ENCODE measurements at places on chromosomes 1 and 21.
A peak's percentile ranks its signal among the peaks of the same experiment; 100 is the strongest.

DNA sequence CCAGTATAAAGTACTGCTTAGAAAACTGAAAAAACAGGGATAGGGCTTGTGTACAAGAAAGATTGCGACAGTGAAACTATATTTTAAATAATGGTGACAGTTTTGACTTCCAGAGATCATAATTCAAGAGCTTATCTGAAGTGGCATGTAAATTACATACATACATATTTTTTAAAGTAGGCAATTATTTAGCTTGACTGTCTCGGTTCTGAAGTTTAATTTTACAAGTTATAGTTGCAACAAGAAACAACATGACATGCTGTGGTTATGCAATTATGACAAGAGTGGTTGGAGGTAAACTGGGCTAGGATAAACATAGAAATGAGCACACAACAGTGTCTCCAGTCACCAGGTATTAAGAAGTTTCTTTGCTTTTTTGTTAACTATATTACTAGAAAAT lies 4.1 kb downstream of the C1orf21 start:
- DNase-seq, result no peak

DNA sequence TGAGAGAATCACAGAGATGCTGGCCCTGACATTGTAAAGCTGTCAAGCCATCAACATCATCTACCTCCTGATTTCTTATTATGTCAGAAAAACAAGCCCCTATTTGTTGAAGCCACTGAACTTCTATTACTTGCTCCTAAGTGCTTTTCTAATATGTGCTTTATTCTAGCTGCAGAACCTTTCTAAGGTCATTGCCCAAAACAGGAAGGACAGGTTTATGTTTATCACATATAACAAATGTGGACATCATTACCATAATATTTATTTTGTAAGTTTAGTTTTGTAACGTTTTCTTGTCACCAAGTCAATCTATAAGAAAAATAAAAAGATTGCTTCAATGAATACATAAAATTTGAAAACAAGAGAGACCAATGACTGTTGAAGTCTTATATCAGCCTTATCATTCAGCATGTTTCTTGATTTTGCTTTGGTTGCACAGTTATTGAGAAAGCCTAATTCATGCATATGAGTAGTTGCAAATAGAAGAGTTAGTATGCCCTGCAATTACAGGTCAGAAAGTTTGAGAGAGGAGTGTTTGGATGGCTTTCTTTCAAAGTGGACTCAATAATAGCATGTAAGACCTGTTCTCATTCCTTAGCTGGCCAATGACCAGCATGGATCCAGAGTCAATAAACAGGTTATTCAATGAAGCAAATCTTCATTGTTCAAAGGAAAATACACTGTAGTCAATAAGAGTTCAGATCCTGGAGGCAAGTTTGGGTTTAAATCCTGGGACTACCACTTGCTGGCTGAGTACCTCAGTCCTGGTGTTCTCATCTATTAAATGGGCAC lies 84.1 kb downstream of the MAB21L3 start:
- no peak for DNase-seq

- DNase-seq, result no peak
Measured at GRCh38 chr1:210496063-210496462, 167.4 kb downstream of the HHAT start.

DNA sequence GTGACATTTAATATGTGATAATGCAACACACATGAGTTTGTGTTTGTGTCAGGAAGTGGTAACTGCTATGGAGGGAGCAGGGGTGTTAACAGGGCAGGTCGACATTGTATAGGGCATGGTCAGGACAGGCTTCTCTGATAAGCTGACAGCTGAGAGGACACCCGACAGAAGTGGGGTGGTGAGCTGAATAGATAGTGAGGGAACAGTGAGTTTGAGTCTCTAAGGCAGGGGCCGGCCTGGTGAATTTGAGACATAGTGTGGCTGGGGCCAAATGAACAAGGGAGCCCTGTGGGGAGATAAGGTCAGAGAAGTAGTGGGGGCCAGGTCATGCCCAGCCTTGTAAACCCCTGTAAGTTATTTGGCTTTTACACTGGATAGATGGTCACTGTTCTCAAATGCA lies 217.4 kb upstream of the KIAA0040 start:
- DNase-seq, result no peak

DNA sequence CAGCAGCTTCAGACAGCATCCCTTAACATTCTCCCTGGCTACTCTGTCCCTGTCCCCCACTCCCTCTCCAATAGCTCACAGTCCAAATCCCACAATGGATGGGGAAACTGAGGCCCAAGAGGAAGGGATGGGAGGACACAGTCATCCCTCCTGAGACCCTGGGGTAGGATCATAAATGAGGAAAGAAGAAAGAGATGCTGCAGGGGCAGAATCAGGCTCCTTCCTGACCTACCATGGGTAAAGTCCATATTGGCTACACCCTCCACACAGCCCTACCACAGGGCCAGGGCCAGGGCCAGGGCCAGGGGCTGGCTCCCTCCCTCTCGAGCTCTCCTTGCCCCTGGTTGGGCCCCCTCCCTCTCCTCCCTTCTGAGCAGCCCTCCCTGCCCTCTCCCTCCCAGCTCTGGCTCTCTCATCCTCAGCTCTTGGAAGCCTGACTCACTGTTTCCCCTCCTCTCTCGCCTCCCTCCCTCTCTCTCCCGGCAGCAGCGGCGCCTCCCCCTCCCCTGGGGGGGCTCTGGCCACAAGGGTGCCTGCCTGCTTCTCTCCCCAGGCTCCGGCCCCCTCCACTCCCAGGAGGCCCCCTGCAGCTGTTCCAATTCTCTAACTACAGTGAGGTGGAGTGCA lies 4.9 kb downstream of the AHDC1 start:
- no peak for DNase-seq

GRCh38 chr1:19311503-19311930 lies 427 bp downstream of the AKR7A2 start:
- peak; percentile 16 for DNase-seq

DNA sequence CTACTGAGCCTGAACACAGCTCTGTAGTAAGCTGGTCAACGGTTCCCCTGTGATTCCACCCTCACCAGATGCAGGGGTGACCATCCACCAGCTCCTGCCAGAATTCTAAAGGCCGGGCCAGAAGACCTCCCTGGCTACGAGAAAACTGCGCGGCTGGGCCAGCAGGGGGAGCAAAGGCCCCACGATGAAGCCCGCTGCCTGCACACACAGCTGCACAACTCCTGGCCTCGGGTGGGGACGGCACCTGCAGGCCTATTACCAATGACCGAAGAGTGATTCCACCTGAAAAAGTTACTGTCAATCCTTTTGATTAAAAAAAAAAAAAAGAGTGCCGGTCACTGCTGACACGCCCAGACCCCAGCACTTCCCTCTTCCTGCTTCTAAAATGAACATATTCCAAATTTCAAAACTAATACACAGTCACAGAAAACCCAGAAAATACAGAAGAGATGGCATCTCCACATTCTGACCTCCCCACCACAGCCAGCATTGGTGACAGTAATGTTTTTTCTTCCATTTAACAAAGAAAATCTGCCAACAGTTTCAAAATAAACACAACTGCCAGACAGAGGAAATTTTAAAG lies 49.8 kb upstream of the RIPK4 start:
- DNase-seq, result peak; percentile 62

- DNase-seq, result no peak
Measured at GRCh38 chr1:109394591-109395281, 3.0 kb downstream of the SORT1 start.

- DNase-seq, result no peak
Measured at GRCh38 chr1:100658716-100659026, 60.9 kb upstream of the VCAM1 start.

GRCh38 chr1:226047495-226047894 lies 15.0 kb upstream of the H3-3A start:
- no peak for DNase-seq

DNA sequence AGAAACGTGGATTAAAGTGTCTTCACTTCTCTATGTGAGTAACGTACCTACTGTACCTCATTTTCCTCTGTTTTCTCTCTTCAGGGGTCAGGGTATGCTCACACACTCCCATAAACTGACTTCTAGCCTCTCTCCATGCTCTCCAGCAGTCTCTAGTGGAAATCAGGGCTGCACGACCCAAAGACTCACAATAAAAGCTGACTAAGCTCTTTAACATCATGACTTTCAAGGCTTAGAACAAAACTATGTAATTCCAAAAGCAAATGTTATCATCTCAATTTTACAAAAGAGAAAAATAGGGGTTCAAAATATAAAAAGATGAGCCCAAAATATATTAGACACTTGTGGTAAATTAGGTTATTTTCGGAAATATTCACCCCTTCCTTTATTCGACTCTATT lies 62.5 kb upstream of the KRTAP11-1 start:
- no peak for DNase-seq

DNA sequence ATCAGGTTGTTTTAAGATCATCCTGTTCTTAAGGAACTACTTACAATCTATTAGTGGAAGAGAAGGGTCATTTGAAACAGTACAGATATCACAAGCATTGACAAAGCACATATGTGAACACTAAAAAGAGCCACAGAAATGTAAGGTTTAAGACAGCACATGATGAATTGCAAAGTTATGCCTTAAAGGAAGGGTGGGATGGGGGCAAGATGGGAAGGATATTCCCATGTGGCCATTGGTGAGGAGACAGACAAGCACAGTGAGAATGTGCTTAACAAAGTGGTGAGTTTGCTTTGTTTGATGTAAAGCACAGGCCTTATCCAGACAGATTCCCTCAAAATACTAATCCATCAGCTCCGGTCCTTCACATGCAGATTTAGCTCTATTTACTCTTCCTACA lies 151.6 kb upstream of the IVNS1ABP start:
- DNase-seq, result no peak

DNA sequence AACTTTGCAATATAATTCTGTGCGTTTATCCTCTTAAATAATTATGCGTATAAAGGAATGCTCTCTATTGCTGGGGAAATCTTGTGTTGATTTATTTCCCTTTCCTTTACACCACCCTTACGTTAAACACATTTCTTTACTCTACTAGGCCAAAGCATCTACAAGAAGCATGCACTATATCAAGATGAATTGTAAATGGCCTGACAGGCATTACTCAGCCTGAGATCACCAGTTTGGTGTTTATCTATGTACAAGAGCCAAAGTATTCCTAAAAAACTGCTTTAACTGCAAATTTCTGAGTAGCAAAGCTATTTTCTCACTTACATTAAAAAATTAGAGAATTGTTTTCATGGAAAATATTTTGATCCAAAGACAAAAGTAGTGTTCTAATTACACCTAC lies 114.8 kb downstream of the TYW3 start:
- DNase-seq, result no peak

- DNase-seq, result no peak
Measured at GRCh38 chr1:154453574-154454352, 48.3 kb upstream of the TDRD10 start.

DNA sequence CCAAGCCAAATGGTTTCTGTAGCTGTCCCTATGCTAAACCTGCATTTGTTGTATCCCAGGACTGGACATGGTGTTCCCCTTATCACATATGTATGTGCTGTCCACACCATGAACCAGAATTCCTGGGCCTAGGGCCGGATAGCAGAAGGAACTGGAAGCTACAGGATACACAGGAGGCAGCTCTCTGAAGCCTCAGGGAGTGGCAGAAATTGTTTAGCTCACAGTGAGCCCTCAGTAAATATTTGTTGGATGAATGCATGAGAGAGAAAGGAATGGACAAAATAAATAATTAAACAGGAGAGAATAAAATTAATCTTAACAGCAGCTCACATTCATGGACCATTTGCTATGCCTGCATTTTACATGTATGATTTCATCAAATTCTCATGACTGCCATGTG lies 2.1 kb downstream of the NIPAL3 start:
- no peak for DNase-seq

DNA sequence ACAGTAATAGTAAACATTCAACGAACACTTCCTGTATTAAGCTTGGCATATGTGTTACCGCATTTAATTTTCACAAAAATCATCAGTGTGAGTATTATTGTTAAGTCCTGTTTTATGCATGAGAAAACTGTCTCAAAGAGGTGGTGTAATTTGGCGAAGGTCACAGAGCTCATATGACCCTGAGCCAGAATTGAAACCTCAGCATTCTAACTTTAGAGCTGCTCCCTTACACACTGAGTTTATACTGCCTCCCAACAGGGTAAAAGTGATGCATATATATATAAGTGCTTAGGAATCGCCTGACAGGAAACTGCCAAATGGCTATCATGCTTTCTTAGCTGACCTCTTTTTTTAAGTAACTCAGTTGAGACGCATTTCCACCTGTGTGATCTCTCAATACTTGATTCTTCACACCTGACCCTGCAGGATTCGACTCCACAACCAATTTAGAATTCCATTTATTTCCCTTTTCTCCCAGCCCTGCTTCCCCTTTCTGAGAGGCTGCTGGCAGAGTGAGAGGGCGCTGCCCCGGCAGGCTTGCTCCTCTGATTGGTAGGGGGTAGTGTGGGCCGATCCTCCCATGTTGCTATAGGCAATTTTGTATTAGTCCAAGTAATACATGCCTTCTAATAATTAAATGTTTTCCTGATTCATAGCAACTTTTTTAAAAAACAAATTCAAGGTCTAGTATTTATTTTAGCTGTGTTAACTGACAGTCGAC lies 40.5 kb downstream of the ZBTB40 start:
- DNase-seq, result no peak

GRCh38 chr1:184289825-184290550 lies 96.8 kb upstream of the C1orf21 start:
- no peak for DNase-seq

DNA sequence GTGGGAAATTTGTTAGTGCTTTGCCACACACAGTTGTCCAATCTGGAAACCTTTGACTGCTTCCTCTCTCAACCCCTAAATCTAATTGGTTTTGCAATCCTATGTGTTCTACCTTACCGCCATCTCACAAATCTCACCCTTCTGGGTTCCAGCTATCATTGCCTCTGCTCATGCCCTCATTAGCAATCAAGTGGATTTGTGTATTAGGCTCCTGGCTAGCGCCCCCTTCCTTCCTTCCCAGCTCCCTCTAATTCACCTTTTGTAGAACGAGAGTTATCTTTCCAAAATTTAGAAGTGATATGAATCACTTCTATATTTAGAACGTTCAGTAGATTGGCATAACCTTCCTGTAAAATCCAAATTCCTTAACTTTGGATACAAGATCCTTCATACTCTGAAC lies 18.6 kb downstream of the FMO1 start:
- DNase-seq, result no peak

GRCh38 chr1:248316796-248317195 lies 7.6 kb downstream of the OR2M7 start:
- DNase-seq, result no peak

GRCh38 chr1:197422993-197423392 lies 154.9 kb downstream of the CRB1 start:
- no peak for DNase-seq

- DNase-seq, result no peak
Measured at GRCh38 chr21:24716281-24716918, 890.9 kb downstream of the MRPL39 start.

- no peak for DNase-seq
Measured at GRCh38 chr1:155983191-155984024, 5.1 kb upstream of the ARHGEF2 start.

All from CD4-positive, alpha-beta T cell treated with Interleukin-10 for 1 hour (primary cell).